ENCODE measurements at places on chromosomes 1 and 21.

GRCh38 chr21:43274022-43274945 lies 105.5 kb downstream of the CRYAA start:
- no peak for DNase-seq

DNA sequence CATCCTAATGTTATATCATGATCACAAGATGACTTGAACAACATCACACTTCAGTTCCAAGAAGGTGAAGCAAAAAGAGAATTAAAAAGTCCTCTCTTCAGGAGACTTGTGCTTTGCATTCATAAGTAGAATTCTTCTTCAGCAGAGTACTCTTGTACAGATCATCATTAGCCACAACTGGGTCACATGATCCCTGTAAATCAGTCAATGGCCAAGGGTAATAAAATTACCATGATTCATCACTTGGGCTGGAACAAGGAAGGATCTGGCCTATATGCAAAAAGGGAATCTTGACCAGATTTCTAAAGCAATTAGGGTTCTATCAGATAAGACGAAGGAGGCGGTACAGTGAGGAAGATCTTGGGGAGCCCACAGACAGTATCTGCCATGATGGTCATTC lies 458.0 kb upstream of the DEPDC1 start:
- no peak for DNase-seq

GRCh38 chr1:161866241-161866640 lies 100.1 kb downstream of the ATF6 start:
- DNase-seq: no peak

GRCh38 chr1:101382135-101382534 lies 145.3 kb downstream of the S1PR1 start:
- no peak for DNase-seq

- DNase-seq: no peak
Measured at GRCh38 chr1:97046765-97047420, 325.3 kb downstream of the PTBP2 start.

DNA sequence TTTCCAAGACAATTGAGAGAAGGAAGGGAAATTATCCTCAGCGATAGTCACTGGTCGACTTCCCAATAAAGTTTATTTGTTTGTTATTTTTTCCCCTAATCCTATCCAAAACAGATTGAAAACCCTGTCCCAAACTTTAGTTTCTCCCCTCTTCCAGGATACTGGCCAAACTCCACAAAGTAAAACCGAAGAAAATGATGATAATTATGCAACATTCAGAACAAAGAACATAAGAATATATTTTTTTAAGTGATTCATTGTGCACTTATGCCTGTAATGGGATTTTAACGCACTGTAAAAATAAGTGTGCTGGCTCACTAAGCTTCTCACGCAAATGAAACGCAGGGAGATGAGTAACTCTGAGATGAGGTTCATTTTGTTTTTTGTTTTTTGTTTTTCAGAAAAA lies 6.0 kb downstream of the GLIS1 start:
- DNase-seq: peak; percentile 86

DNA sequence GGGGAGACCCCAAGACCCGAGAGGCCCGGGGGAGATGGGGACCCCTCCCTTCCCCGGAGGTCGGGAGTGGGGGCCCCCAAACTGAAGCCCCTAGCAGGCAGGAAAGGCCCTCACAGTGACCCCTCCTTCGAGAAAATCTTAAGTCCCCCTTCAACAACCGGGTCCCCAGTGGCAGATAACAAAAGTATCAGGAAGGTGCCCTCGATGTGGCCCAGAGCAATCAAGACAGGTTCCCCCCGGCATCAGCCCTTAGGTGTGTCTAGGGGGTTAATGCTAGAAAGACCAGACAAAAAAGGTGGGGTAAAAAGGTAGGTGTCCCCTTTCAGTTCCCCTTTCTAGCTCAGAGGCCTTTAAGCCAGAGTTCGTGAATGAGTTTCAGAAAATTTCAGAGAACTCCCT lies 282 bp upstream of the ECE1 start:
- DNase-seq: no peak

DNA sequence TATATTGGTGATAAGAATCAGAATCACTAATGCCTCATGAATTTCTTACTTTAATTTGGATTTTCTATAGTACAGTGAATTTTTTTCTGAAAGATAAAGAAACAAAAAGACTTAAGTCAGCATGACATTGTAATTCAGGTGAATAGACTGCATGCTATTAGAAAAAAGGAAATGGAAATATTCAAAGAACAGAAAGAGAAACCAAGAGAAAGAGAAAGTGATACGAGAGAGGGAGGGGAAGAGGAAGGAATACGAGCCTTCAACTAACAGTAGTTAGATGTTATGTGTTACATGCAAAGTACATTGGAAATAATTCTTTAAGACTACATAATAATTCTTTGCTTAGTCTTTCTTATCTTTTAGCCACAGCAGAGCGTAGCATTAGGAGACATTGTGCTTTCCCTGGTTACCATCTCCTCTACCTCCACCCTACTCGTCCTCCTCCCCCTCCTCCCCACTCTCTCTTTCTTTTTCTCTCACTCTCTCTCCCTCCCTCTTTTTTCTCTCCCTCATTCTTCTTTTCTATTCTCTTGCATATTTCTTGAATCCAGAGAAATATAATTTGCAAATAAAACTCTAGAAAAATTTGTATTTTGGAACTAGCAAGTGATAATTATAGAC lies 46.4 kb upstream of the ADGRL4 start:
- no peak for DNase-seq

- no peak for DNase-seq
Measured at GRCh38 chr1:30706528-30706927, 16.9 kb downstream of the MATN1 start.

GRCh38 chr1:11796036-11796828 lies 9.5 kb downstream of the MTHFR start:
- DNase-seq: no peak

DNA sequence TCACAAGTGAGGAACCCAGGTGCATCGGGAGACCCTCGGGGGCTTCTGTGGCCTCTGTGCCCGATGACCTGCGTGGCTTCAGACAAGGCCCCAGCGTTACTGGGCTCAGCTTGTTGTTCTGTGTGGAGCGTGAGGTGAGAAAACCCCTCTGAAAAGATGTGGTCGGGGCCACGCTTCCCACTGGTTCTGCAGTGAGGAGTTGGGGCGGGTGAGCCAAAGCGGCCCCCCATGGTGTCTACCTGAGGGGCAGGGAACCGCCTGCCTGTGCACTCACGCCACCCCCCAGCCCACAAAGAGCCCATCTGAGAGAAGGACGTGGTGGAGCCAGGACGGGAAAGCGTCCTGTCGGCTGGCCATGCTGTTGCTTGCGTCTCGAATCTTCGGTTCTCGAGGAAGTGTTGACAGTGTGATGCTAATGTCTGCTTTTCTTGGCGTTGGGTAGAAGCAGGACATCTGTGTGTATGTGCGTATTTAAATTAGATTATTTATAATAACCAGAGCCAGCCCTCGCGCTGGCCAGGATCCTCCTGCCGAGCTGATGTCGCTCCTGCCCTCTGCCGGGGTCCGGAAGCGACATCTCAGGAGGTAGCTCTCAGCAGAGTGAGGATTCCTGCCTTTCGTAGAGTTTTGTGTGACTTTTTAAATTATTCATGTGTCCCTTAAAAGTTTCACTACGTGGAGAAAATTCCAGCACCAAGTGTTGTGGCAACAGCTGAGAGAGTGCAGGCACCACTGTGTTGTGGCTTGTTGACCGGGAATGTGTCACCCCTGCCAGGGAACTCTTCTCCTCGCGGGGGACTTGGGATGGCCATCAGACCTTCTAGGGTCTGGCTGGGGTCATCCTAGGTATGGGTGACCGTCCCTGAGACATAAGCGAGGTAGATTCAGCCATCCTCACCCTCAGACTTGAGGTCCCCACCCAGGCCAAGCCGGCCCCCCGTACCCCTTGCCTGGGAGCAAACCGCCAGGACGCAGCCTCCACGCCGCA lies 15.3 kb downstream of the TMEM201 start:
- DNase-seq: no peak

- DNase-seq: peak; percentile 23
Measured at GRCh38 chr1:74689621-74690363, 16.2 kb upstream of the ERICH3 start.

GRCh38 chr1:40625076-40625475 lies 40.4 kb downstream of the RIMS3 start:
- no peak for DNase-seq

DNA sequence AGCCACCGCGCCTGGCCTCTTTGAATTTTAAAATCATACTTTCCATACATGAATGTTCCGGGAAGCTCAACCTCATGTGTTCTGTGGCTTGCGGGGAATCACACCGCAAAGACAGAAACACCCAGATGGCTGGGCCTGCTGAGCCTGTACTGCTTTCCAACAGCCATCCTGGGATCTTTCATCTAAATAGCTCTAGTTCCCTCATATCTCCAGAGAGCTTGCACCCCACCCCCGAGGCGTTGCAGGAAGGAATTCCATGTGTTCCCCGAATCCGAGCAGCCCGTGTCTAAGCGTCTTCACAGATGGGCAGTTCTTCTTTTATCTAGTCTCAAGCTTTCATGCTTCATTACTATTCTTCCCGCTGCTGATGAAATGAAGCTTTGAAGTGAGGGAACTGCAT lies 66.4 kb downstream of the IGSF21 start:
- no peak for DNase-seq

DNA sequence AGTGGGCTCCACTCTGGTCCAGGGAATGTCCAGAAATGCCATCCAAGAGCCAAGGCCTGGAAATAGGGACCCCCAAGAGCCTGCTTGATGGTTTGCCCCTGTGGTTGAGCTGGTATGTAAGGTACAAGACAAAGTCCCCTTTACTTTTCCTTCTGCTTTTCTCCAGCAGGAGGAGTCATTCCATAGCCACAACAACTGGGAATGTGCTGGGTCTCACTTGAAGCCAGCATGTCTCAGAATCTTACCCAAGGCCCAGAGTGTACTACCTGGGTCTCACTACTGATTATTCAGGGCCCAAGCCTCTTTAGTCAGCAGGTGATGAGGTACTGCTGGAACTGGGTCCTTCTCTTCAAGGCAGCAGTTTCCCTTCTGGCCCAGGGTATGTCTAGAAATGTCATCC lies 62.1 kb upstream of the CD55 start:
- no peak for DNase-seq

GRCh38 chr1:38013227-38013622 lies 691 bp downstream of the UTP11 start:
- DNase-seq: no peak

- no peak for DNase-seq
Measured at GRCh38 chr1:30619619-30620018, 103.8 kb downstream of the MATN1 start.

GRCh38 chr1:11735854-11736745 lies at the start of gene AGTRAP:
Gene AGTRAP (plus strand): TSS chr1:11736136. CDS start chr1:11736209, 73 bp downstream.
- peak; percentile 63 for DNase-seq

DNA sequence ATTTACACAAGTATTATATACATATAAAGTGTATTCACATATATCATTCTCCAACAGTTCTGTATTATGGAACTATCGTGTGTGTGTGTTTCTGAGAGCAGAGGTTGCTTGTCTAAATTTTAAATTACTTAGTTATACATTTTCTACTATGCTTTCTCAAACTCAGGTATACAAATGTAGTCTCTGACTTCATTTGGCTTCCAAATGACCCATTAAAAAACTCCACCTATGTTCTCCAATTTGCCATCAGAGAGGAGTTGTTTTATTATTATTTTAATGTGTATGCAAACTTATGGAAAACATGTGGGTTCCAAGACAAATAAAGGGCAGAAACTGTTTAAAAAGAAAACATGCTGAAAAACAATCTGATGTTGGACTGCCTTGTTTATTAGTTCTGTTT lies 131.8 kb downstream of the ACBD6 start:
- no peak for DNase-seq

DNA sequence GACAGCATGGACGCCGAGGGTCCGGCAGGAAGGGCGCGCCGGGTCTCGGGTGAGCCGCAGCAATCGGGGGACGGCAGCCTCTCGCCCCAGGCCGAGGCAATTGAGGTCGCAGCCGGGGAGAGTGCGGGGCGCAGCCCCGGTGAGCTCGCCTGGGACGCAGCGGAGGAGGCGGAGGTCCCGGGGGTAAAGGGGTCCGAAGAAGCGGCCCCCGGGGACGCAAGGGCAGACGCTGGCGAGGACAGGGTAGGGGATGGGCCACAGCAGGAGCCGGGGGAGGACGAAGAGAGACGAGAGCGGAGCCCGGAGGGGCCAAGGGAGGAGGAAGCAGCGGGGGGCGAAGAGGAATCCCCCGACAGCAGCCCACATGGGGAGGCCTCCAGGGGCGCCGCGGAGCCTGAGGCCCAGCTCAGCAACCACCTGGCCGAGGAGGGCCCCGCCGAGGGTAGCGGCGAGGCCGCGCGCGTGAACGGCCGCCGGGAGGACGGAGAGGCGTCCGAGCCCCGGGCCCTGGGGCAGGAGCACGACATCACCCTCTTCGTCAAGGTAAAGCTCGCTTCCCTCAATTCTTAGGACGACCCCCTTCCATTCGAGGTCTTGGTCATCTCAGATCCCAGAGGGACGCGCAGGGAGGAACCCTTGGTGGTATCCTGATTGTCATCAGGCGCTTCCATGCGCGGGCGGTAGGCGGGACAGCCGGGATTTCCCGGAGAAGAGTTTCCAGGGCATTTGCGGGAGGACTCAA lies 1.6 kb downstream of the CLIC6 start:
- no peak for DNase-seq

- DNase-seq: no peak
Measured at GRCh38 chr1:184187097-184187496, 135.6 kb downstream of the TSEN15 start.

DNA sequence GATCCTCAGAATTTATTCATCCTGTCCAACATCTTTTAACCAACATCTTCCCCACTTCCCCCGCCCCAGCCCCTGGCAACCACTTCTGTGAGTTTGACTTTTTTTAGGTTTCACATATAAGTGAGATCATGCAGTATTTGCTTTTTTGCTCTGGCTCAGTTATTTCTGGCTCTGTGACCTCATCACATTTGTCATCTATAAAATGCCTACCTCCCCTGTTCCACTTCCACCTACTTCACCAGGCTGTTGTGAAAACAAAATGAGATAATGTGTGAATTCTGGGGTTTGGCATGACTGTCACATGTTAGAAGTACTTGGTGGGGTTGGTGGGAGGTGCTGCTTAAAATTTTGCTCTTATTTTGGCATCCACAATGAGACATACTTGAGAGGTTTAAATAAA lies 18.4 kb downstream of the HHAT start:
- DNase-seq: no peak

GRCh38 chr1:176118985-176119384 lies 88.1 kb downstream of the COP1 start:
- peak; percentile 23 for DNase-seq

DNA sequence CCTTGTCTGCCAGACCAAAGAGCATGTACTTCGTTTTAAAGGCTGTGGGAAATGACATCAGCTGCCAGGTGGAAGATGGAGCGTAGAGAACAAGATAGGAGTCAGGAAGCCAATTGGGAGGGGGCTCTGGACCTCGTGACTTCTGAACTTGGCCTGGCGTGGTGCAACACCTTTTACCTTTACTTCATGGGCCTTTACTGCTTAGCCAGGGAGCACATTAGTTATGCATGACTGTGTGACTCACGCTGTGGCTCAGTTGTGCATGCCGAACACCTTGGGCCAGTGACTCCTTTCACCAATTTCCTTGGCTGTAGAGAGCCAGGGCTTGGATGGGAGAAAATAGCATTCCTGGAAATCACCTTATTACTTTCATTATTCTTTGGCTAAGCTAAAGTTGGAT lies 7.2 kb downstream of the XCL1 start:
- no peak for DNase-seq

Measured in fibroblast of skin of left biceps (primary cell).